ENCODE measurements at places on chromosomes 13 and 19.

DNA sequence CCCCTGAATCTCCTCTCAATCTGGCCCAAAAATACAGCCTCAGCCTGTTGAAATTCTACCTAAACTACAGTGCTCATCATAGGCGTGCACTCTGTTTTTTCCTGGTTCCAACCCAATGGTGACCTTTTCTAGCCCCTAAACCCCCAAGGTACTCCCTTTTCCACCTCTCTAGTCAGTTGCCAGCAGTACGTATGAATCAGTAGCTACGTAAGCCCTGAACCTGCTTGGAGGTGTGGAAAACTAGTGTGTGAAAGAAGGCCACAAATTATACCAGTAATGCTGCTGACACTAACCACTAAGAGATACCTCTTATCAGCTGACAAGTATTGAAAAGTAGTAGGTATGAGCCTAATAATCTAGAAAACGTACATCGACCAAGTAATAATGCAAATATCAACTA, 60.9 kb downstream of the FOXO1 start:
- no peak for DNase-seq

DNA sequence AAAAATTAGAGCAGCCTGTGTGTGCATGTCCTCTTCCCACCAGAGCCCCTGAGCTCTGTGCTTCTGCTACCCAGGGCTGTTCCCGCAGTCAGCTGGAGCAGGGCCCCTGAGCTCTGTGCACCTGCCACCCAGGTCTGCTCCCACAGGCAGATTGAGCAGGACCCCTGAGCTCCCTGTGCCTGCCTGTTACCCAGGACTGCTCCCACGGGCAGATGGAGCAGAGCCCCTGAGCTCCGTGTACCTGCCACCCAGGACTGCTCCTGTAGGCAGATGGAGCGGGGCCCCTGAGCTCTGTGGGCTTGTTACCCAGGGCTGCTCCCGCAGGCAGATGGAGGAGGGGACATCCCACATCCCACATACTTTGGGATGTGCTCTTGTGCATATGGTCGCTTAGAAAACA, 186.8 kb upstream of the SOX1 start:
- no peak for DNase-seq

GRCh38 chr13:53136554-53137215, 108.1 kb downstream of the OLFM4 start:
- no peak for DNase-seq

GRCh38 chr13:92452840-92453239, 773.8 kb upstream of the GPC6 start:
- DNase-seq: no peak

GRCh38 chr13:32840989-32841713, 175.1 kb upstream of the KL start:
- no peak for DNase-seq

GRCh38 chr13:111252446-111253364, 67.7 kb upstream of the TEX29 start:
- DNase-seq: no peak

DNA sequence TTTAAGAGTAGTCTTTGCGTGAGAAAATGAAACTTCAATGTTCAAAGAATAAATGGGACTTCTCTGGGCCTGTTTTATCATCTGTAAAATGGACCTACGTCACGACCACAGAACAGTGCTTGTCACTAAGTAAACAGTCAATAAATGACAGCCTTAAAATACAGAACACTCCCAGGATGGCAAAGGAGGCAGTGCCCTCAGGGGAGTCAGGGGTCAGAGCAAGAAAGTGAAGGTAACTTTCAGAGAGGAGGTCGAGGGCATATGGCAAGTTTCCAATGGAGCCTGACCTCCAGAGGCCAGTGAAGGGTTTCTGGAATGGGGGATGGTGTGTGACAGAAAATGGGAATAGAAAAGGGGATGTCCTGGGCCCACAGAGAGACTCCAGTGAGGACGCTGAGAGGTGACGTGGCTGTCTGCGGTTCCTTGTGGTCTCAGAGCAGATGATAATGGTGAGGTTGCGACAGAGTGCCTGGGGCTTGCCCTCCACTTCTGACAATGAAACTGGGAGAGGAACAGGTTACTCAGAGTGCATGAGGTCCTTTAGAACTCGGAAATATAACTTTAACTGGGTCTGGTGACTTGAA, 91.8 kb downstream of the UBL3 start:
- peak; percentile 17 for DNase-seq

DNA sequence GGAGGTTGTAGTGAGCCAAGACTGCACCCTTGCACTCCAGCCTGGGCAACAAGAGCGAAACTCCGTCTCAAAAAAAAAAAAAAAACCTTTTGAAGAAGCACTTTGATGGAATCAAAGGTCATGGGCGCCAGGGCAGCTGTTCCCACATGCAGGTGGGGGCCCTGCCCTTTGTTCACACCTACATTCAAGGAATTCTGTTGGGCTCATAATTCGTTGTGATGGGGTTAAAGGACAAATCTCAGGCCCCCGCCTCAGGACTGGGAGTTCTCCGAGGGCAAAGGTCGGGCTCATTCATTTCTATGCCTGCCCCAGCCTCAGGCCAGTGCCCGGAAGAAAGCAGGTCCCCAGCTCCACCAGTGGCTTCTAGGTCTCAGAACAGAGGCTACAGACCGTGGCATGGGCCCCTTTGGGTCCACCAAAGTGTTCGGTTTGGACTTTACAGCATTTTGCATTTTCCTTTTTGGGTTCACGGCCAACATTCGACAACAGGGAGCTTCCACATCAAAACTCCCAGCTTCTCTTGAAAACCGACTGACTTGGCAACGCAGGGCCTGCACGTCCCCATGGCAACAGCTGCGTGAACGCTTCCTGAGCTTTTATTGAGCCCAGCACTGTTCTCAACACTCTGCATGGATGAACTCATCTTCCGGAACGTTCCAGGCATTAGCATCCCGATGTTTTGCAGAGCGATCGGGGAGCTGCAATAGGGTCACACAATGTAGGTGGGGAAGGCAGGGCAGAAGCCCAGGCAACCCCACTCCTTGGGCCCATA, 10.1 kb upstream of the GTF2F1 start:
- no peak for DNase-seq

- no peak for DNase-seq
These were observed 236.3 kb downstream of the SLC7A1 start for GRCh38 chr13:29359181-29359580.

- no peak for DNase-seq
These were observed 26.5 kb downstream of the ENOX1 start for GRCh38 chr13:43760257-43760656.

GRCh38 chr19:9009935-9010651, at the start of gene MUC16:
MUC16 (minus strand) TSS chr19:9010409.
- no peak for DNase-seq

DNA sequence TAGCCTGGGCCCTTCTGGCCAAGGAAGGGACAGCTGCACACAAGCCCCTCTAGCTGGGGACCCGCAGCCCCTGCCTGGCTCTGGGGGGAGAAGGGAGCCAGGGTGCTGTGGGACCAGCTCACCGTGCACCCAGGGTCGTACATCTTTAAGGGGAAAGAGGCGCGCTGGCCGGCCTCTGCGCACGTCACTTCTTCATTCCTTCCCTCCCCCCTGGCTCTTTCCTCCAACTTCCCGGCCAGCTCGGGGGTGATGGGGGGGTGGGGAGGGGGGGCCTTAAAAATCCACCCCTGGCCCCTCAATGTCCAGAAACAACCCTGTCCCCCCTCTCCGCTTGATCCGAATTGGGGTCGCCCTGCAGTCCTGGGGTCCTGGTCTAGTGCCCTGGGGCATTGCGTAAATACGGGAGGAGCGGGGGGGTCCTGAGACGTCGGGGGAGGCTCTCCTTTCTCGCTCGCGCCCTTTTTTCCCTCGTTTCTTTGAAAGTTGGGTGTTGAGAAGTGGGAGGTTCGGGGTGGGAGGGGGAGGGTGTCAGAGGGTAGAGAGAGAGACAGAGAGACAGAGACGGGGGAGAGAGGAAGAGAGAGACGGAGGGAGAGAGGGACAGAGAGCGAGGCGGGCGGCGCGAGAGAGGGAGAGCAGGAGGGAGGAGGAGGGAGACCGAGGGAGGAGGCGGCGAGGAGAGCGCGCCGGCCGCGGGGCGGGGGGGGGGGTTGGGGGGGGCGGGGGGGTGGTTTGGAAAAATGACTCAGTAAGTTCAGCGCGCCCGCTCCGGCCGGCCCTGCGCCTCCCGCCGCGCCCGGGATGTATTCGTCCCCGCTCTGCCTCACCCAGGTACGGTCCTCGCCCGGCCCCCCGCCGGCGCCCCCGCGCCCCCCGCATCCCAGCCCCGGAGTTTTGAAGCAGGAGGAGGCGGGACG, at the start of gene NFIC:
TSS of gene NFIC (plus strand) at position 748 of the 917 bp plus-strand sequence. CDS start at position 802, 54 bp downstream.
- no peak for DNase-seq

DNA sequence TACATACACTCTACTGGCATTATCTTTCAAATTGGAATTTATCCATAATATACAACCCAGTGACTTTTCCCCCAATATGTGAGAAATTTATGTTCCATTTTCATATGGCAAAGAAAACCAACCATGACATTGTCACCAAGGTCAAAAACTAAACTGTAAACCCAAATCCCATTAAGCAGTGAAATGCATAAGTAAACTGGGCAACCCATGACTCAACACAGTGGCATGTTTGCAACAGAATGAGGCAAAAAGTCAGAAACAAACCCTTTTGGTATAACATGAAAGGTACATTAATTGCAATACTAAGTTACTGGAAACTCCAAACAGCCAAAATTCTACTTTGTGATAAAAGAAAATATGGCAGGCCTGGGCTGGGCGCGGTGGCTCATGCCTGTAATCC, 4.9 kb downstream of the ZNF878 start:
- no peak for DNase-seq

DNA sequence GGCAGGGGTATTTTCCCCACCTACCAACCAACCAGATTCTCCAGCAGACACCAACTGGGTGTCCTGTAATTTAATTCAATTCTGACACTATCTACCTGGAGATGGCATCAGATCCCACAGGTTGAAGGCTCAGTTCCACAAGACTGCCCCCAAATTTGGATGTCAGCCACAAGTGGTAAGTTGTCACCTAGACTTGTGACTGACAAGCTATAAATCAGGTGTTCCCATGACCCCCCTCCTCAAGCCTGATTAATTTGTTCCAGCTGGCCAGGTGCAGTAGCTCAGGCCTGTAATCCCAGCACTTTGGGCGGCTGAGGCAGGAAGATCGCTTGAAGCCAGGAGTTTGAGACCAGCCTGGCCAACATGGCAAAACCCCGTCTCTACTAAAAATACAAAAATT, 10.6 kb upstream of the HAUS5 start:
- no peak for DNase-seq

DNA sequence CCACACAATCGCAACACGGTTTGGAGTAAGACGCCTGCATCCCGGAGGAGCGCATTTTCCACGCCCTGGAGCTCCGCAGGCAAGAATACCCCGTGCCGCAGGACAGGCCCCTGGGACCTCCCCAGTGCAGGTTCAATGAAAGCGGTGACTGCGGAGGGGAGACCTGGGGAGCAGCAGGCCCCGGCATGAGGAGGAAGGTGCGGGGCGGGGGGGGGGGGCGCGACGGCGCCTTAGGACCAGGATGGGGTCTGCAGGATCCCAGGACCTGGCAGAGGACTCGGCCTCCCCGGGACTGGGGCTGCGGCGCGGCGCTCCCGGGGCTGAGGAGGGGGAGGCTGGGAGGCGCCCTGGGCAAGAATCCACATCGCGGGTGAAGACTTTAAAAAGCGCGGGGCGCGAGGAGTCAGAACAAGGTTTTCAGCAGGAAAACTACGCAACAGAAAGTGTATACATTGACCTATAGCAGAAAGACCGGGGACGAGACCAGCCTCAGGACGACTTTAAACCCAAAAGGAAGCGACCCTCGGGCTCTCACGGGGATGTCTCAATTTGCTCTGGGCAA, 432 bp downstream of the ZNF611 start:
- no peak for DNase-seq

DNA sequence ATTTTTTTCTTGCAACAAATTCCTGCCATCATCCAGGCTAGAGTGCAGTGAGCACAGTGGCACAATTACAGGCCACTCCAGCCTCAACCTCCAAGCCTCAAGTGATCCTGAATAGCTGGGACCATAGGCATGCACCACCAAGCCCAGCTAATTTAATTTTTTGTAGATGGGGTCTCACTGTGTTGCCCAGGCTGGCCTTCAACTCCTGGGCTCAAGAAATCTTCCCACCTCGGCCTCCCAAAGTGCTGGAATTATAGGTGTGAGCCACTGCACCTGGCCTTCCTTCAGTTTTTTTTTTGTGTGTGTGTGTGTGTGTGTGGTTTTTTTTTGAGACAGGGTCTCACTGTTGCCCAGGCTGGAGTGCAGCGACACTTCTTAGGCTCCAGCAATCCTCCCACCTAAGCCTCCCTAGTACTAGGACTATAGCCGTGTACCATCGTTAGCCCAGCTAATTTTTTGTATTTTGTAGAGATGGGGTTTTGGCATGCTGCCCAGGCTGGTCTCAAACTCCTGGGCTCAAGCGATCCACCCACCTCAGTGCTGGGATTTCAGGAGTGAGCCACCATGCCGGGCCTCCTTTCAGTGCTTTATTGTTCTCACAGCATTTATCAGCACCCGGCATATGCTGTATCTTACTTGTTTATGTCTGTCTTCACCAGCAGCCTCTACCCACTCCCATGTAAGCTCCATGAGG, 5.9 kb upstream of the SRRM5 start:
- DNase-seq: no peak

DNA sequence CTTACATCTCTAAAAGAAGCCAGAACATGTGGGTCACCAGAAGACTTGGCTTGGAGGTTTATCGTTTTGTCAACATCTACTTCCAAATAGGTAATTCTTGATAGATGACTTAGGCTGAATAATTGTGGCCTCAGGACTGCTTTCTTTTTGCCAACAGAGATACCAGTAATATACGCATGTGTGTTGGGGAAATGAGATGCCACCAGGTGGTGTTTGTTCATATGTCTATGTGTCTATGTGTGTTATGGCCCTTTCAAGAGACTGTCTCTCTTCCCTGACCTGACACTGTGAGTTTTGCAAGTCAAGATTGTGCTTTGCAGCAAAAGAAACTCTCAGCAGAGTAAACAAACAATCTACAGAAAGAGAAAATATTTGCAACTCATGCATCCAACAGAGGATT, 31.6 kb upstream of the METTL21C start:
- DNase-seq: no peak

- DNase-seq: no peak
These were observed 7.2 kb upstream of the SAE1 start for GRCh38 chr19:47123406-47123805.

DNA sequence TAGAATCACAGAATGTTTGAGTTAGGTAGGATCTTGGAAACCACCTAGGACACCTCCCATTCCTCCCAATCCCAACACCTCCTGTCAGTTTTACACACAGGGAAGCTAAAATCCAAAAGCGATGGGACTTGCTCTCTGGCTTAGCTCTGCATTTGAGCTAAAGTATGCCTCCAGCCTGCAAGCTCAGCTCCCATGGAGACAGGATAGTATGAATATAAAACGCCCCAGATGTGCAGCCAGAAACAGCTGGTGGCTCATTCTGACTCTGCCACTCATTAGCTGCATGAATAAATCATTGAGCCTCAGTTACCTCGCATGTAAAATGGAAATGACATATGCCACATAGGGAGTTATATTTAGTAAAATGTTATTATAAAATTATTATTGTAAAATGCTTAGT, 336.0 kb downstream of the SUCLA2 start:
- no peak for DNase-seq

- DNase-seq: no peak
These were observed 952.0 kb downstream of the SLITRK5 start for GRCh38 chr13:88623150-88623549.
